ENCODE measurements at places on chromosomes 4 and X.

GRCh38 chrX:153423652-153424051 lies 12.4 kb downstream of the ZFP92 start:
- no peak for DNase-seq

DNA sequence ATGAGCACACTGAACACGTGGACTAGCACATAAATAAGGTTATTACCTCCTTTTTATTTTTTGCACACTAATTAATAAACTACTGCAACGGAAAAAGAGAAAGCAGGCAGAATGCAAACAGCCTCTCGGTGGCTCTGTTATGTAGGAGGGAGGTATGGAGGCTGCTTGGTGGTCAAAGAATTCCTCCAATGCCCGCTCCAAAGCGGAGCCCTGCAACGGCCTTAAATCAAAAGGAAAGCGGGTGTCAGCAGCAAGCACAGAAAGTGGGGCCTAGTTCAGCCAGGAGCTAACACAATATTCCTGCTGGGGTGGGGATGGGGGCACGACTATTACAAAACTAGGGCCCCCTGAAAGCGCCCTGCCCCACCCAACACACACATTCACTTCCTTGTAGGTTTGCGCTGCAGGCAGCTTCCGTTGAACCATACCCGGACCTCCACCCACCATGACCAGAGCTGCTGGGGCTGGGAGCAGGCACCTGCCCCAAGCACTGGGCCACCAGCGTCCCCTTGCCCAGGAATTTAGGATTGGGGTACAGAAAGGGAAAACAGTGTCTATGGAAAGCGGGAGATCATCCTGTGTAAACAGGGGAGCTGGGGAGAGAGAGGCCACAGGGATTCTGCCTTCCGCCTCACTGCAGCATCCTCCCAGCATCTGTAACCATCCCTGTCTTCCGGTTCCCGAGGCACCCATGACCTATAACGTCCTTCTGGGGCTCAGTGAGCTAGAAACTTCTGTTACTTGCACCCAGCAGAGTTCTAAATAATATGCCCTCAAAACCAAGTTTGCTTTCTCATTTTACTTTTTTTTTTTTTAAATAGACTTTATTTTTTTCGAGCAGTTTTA lies 57.1 kb upstream of the DDX3X start:
- DNase-seq: no peak

- DNase-seq: no peak
These were observed 43.7 kb downstream of the FHDC1 start for GRCh38 chr4:152979731-152980330.

GRCh38 chr4:130820448-130820847 lies 1724.5 kb downstream of the C4orf33 start:
- DNase-seq: no peak

GRCh38 chr4:38076153-38076669 lies 116.0 kb downstream of the PTTG2 start:
- DNase-seq: no peak

DNA sequence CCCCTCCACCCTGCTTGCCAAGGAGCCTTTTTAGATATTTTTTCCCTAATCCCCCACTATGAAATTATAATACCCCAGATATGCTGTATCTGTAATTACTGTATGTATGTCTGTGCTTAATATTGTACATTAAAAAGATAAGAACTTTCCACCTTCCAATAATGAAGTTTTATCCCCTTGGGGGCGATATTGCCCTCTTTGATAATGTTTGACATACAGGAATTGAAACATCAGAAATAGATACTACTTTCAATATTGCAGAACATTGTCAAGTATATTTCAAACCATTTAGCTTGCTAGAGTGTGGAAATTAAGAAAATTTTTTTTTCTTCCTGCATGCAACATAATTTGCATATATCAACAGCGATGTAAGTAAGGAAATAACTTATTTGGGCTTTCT lies 58.9 kb downstream of the NAF1 start:
- DNase-seq: no peak

- no peak for DNase-seq
These were observed 73.9 kb upstream of the FSTL5 start for GRCh38 chr4:162237676-162238075.

- no peak for DNase-seq
These were observed 63.9 kb downstream of the IL1RAPL1 start for GRCh38 chrX:28651186-28651585.
